ENCODE measurements at places on chromosomes 3 and 15.

DNA sequence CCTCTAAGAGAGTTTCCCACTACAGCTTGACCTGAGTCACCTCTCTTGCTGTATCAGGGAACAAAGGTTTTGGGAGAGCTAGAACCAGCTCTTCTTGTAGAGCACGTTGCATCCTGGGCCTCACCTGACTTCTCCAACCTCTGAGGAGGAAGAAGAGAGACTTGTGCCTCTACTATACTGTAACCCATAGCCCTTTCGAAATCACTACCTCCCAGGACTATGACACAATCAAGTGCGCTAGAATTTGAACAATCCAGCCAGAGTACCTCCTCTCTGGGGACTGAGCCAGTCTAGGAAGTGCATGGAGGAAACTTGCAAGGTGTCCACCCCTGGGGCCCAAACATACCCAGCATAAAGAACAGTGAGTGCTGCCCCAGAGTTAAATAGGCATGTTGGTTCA, 192.8 kb upstream of the BHLHE40 start:
- no peak for DNase-seq

GRCh38 chr15:72319360-72319984, 485 bp downstream of the CELF6 start:
- peak; percentile 48 for DNase-seq

- no peak for DNase-seq
These were observed 4.9 kb downstream of the EPB42 start for GRCh38 chr15:43215961-43216360.

DNA sequence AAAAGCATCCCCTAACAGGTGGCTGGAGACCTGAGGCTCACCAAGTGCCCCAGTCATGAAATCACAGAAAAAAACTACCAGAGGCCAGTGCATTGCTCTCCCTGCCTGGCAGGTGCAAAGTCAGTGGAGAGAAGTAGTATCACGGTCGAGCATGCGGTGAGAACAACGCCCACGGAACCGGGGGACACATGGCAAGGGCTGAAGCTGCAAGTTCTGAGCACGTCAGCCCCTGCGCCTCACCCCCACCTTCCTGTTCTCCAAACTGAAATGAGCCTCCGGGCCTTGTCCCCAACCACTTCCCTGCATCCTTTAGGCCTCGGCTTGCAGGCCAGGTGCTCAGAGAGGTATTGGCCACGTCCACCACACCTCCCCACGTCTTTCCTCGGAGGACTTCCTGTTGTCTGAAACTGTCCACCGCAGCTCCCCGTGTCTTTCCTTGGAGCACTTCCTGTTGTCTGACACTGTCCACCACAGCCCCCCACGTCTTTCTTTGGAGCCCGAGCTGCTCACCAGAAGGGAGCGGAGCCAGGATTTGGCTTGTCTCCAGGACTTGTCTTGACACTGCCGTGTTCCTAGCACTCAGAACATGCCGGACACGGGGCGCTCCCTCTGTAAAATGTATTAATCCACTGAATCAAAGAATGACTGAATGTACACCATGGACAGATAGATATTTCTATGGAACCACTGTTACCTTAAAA, 43.9 kb downstream of the NSMCE3 start:
- no peak for DNase-seq

- DNase-seq = no peak
These were observed 161.0 kb downstream of the TCF12 start for GRCh38 chr15:57079446-57079845.

GRCh38 chr15:77575203-77575934, 57.3 kb downstream of the LINGO1 start:
- no peak for DNase-seq

GRCh38 chr3:56930706-56931105, 129.0 kb upstream of the ARHGEF3 start:
- DNase-seq = no peak

GRCh38 chr15:101120987-101121386, 130.9 kb downstream of the CHSY1 start:
- peak; percentile 48 for DNase-seq

- DNase-seq = peak; percentile 60
These were observed 1.3 kb downstream of the TOP2B start for GRCh38 chr3:25663347-25663868.

DNA sequence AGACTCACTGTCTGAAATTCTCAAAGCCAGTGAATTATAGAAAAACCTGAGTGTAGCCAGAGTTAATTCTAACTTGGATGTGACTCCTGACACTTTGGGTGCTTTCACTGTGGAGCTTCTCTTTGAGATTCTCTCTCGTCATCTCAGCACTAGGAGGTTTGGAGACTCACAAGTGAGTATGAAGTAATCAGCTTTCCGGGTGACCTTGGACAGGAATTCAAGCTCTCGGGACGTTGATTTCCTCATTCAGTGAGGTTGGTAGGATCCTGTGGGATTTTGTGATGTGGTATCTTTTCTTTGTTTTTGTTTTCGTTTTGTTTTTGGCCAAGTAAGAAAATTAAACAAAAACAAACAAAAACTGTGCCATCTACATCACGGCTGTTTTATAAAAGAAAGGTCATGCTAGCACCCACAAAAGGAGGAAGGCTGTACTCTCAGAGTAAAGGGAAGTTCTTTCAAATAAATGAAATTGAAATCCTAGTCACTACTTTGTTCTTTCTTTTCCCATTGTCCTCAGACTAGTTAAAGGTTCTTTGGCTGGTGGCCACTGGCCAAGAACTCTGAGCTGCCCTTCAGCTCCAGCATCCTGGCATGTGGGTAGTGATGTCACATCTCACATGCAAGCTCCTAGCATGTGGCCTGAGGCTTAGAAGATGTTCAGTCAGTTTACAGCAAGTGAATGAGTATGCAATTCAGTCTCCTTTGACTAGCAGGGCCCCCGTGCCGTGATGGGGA, 263.3 kb upstream of the TPM1 start:
- no peak for DNase-seq

GRCh38 chr3:25507811-25508210, 79.7 kb downstream of the RARB start:
- no peak for DNase-seq

- DNase-seq = no peak
These were observed 92.8 kb downstream of the SRGAP3 start for GRCh38 chr3:9156604-9157003.

DNA sequence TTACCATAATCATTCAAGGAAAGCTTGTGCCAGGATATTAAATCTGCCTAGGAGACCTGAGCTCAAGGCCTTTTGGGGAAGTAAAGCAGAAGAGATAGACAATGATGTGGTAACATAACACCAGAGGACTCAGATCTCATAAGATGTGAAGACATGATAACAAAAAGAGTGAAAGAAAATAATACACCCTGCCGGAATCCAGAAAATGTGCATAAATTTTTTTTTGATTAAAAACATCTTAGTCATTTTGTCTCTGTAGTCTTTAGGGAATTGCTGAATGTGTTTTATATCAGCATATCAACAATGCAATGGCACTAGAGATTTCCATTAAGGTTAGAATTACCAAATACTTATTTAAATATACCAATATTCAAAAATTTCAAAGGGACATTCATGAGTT, 326.8 kb upstream of the ROBO1 start:
- no peak for DNase-seq

DNA sequence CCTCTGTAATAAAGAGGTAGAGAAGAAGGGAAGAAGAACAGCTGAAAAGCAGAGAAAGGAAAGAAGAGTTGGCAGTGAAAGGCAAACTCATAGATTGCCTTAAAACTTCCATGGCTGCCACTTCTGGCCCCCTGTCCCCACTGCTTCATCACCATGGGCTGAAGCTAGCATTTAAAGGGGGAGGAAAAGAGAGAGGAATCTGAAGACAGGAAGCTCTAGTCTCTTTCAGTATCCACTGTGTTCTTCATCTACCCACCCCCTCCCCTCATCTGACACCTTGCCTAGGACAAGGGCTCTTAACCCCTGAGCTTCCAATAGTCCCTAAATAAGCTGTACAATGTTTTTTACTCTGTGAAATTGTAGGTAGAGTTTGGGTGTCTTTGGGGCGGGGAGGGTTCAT, 60.6 kb downstream of the ALCAM start:
- DNase-seq = no peak
